Fibroblast of skin of left biceps (primary cell): ENCODE measurements at places on chromosomes 16 and 17.

GRCh38 chr17:5699814-5700213, 115.5 kb upstream of the NLRP1 start:
- no peak for DNase-seq

DNA sequence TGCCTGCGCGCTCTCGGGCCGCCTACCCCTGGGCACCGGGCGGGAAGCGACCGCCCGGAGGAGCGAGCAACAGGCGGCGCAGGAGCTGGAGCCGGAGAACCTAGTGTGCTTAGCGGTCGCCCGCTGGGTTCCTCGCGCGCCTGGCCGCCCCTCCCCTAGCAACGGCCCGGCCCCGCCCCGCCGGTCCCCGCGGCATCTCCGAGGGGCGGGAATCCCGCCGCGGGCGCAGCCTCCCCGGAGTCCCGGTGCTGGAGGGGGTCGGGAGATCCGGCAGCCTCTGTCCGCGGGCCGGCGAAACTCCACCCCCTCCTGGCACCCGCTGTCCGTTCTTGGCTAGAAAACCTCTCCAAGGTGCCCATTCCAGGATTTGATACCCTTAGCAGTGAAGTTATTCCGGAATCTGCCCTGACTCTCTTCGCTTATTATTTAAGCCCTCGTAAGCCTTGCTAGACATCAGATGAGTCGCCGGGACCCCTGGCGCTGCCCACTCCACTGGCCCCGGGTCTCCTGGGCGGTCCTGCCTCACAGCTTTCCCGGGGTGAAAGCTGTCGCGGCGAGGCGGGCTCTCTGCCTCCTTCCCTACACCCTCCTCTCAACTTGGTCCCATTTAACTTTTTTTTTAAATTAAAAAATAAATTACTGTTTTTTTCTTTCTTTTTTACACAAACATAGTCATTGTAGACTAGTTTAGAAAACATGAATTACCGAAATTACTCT, at the start of gene RPRML:
RPRML (minus strand) TSS at position 107 of the 717 bp plus-strand sequence. CDS start 246 bp downstream, outside the sequence.
- no peak for DNase-seq

DNA sequence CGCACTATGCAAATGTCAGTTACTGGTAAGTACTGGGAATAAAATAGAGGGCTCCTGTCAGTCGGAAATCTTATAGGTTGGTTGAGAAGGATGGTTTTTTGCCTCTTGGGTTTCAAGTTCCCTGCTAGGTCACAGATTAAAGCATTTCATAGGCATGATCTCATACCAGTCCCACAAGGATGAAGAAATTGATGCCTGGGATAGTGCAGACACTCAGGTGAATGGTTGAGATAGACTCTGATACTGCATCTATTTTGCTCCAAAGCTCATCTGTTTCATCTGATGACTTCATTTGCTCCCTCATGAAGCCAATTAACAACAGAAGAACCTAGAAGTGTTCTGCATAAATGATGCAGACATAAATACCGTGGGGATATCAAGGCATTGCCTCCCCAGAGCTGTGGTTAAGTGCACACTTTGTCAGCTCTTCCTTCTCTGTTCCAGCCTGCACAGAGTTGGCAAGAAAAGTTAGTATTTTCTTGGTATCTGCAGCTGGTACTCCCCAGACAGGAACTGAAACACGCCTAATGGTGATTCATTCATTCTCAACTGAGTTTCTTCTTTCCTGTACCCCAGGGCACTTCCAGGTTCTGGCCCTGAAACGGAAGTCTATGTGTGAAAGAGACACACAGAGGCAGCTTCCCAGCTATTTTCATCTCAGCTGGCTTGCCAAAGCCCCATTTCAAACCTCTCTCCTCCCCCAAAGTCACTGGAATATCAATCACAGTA, 418.3 kb upstream of the SALL1 start:
- no peak for DNase-seq

- no peak for DNase-seq
Measured at GRCh38 chr17:49436174-49436573, 21.5 kb upstream of the PHB1 start.

GRCh38 chr16:66996324-66996982, 8.1 kb downstream of the CES4A start:
- no peak for DNase-seq

- no peak for DNase-seq
Measured at GRCh38 chr16:10325783-10326543, 59.9 kb upstream of the ATF7IP2 start.

DNA sequence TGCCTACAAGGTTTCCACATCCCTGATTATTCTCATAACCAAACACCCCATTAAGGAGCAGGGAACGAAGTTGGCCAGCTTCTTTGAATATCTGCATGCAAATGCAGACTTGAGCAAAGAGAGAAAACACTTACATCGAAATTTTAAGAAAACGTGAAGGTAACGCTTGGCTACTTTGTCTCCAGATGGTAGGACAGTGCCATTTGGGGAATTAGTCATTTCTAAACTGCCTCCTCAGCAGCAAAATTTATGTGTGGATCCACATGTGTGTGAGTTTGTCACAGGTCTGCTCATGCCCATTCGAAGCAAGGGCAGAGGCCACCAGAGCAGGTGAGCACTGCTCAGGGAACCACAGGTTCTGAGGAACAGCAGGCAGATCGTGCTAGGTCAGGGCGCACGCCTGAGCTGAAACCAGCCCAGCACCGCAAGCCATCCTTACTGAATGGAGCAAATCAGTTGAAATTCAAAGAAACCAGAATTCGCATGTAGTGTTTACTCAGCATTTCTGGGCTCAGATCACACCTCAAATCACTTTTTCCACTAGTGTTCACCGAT, 80.1 kb downstream of the SOCS1 start:
- DNase-seq = no peak

GRCh38 chr17:8706431-8706830, 38.2 kb downstream of the CCDC42 start:
- DNase-seq = no peak

DNA sequence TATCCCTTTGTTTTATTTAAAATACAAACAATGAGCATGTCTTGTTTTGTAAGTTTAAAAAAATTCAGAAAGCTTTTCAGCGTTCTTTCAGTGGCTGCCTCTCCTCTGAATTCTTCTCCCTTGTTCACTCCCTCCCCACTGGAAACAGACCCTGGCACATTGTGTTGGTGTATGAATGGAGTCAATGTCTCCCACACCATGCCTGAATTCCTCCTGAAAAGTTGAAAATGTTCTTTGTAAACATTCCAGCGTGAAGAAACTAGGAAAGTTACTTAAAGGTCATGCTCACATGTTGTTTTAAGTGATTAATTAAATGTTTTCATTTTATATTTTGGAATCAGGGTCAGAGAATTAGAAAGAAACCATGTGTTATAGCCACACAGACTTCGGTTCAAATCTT, 136.9 kb upstream of the DYNLRB2 start:
- no peak for DNase-seq

GRCh38 chr16:23256440-23256839, 45.7 kb upstream of the SCNN1B start:
- no peak for DNase-seq

DNA sequence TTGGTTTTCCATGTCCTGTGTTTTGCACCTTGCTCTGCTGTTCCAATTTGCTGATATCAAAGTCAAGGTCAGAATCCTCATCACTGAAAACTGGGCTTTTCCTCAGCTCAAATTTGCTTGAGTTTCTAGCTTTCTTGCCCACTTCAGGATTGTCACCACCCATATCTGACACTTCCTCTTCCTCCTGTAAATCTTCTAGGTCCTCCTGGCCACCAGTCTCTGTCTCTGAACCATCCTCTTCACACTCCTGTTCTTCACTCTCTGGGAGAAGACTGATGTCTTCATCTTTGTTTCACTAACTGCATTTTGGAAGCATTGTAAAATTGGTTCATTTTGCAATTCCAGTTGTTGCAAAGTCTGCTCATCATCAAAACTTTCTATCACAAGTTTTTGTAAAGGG, 63.4 kb upstream of the RBL2 start:
- no peak for DNase-seq

GRCh38 chr17:27520491-27521185, 64.4 kb downstream of the KSR1 start:
- no peak for DNase-seq

DNA sequence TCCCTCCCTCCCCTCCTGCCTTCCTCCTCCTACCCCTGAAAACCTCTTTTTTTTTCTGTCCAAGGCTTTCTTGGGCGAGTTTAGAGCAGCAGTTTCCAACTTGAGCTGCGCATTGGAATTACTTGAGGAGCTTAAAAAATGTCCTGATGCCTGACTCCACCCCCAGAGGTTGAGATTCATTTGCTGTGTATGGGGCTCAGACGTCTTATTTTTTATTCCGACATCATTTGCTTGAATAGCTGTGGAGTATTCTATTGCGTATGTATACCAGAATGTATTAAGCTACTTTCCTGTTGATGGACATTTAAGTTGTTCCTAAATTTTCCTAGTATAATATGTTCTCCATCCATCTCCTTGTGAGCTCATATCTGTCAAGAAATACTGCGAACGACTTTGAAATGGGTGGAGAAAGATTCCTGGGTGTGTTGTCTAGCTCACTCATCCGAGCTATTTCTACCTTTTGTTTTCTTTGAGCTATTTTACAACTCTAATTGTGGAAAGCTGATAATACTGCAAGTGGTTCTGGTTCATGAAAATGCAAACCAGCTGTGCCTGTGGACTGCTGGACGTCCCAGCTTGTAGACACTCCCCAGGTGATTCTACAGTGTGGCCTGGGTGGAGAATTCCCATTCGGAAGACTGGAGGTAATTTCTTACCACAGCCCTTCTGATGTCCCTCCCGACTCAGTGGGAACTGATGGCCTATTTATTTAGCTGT, 40.5 kb downstream of the CMIP start:
- DNase-seq = no peak

- no peak for DNase-seq
Measured at GRCh38 chr17:11880714-11881113, 116.6 kb downstream of the ZNF18 start.

- no peak for DNase-seq
Measured at GRCh38 chr16:60206516-60206915, 1472.4 kb upstream of the GOT2 start.

GRCh38 chr16:12951392-12951791, 50.0 kb downstream of the SHISA9 start:
- DNase-seq = no peak

DNA sequence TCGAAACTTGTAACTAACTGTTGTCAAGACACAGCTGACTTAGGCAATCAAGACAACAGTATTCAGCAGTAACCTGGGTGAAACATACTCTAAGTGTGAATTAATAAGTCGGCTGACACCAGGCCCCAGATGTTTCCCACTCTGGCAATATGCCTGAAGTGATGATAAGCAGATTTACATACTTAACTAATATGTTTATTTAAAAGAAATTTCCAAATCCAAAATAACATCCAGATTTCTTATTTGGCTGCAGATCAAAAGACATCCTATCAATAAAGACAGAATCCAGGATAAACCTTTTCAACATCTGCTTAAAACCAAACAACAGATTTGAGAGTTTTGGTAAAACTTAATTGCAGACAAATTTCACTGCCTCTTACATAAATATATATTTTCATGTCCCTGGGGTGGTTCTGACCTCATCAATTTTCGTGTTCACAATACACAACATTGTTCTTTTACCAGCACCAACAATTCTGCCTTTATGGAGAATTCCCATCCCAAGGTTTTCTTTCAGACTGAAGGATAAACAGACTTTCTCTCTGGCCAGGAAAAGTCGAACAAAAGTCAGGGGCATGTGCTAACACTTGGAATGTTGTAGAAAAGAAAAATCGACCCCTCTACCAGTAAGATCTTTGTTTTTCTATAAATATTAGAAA, 45.1 kb upstream of the TOX3 start:
- no peak for DNase-seq

DNA sequence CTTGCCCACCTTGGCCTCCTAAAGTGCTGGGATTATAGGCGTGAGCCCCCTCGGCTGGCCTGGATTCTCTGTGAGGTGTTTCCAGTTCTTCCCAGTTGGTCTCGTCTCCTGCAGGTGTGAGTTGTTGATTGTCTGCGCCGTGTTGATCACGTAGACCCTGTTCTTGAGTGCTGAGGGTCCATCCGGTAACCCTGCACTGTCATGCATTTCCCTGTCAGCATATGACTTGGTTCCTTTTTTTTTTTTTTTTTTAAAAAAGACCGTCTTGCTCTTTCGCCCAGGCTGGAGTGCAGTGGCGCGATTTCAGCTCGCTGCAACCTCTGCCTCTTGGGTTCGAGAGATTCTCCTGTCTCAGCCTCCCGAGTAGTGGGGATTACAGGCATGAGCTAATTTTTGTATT, 17.3 kb downstream of the MGRN1 start:
- no peak for DNase-seq

- no peak for DNase-seq
Measured at GRCh38 chr16:48356633-48357376, 28.4 kb downstream of the SIAH1 start.

GRCh38 chr16:24543949-24544348, 4.6 kb downstream of the RBBP6 start:
- DNase-seq = no peak

GRCh38 chr17:45155029-45155428, 6.6 kb upstream of the HEXIM2 start:
- DNase-seq = no peak

GRCh38 chr17:31339906-31340661, 18.7 kb upstream of the EVI2A start:
- DNase-seq = peak; percentile 49

DNA sequence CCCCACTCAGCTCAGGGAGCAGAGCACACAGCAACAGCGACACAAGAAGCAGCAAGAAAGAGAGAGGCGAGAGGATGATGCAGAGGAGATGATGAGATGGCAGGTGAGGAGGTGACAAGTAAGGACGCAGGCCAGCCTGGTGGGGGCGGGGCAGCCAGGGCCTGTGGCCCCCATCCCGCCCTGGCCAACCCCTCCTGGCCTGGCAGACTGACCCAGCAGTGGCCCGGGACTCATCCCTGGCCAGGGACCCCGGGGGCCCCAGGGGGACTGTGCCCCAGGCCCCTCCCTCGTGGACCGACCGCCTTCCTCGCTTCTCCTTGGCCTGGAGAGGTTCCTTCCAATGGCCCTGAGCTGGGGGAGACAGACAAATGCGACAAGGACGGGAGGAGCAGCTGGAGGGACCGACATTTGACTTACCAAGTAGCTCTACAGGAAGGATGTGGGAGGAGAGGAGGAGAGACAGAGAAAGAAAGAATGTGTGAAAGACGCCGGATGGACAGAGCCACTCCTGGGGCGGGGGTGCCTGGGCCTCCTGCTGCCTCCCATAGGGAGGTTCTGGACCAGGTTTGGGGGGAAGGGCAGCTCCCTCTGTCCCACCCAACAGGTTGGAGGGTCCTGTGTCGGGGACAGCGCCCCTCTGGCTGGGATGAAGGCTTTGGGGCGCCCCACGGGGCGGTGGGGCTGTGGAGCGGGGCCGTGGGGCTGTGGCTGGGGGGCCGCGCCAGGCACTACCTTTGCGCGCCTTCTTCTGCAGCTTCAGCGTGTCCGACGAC, 6.8 kb downstream of the MTSS2 start:
- DNase-seq = no peak

GRCh38 chr17:4777969-4778760, 6.5 kb downstream of the TM4SF5 start:
- DNase-seq = no peak
